ENCODE measurements at places on chromosomes 7 and 10.

GRCh38 chr7:27603813-27604212 lies 58.9 kb downstream of the HIBADH start:
- DNase-seq = no peak

- no peak for DNase-seq
Measured at GRCh38 chr7:24975644-24976260, 4.2 kb downstream of the OSBPL3 start.

- no peak for DNase-seq
Measured at GRCh38 chr10:27258838-27259812, 18.5 kb upstream of the ACBD5 start.

GRCh38 chr10:78342827-78343653 lies 309.4 kb downstream of the RPS24 start:
- DNase-seq = no peak

DNA sequence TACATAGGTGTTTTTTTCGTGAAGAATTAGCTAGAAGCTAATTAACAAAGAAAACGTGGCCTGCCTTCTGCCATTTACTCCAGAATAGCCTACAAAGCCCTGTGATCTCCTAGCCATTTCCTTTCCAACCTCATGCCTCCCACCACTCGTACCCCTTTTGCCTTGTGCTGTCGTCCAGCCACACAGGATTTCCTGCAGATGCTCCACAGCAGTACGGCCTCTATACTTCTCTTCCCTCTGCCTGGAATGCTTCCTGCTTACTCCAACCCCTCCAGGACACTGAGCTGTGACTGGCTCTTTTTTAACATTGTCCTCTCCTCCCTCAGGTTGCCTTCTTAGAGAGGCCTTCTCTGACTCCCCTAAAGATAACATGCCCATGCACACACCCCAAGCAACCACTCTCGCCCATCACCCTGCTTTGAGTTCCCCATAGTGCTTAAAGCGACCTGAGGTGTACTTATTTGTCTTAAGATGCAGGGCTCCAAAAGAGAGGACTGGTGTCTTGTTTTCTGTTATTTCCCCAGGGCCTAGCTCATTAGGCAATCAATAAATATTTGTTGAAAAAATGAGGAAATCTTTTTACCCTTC lies 32.7 kb downstream of the STK17A start:
- no peak for DNase-seq

Measured in stimulated activated CD8-positive, alpha-beta memory T cell treated with anti-CD3 and anti-CD28 coated beads, Interleukin-7, amount 100 ng/mL, for 1 hour (primary cell).